ENCODE measurements at places on chromosomes 4 and X. TPM values are rescaled to one million over a fixed set of nuclear protein-coding genes. Genes with fewer than 3 reads are reported as not detected.

DNA sequence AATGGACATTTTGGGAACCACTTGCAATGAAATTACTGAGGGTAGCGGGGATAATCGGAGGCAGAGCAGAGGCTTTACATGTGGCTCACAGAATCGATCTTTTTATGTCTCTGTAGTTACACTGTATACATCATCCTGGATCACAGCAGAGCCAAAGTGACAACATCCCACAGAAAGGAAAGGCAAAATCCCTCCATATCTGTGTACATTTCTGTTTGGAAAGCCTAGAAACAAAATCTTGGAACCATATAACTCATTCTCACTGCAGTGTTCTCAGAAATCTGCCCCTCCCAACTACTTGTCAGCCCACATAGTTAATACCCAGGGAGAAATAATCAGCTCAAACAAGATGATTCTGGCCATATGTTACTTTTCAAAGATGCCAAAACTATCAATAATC lies 211.6 kb downstream of the DCLK2 start:
- no peak for DNase-seq

- DNase-seq = no peak
Observed at GRCh38 chr4:123613586-123614344, 217.2 kb downstream of the SPRY1 start.

Gene MAGEA6
- total RNA-seq = not detected

DNA sequence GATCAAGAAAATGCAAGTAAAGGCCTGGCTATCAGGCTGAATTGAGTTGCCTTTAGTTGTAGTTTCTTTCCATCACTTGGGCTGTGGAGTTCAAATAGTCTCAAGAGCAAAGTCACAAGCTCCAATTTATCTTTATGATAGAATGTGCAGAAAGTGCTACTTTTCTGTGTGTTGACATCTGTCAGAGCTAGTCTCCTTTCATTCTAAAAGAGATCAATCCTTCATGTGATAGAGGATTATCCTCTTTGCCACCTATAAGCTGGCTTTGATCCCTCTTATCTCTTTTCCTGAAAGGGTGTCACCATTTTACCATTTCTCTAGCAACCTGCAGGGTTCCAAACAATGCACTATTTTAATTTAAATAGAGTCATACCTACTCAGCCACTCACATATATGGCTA lies 224.9 kb downstream of the TEX13A start:
- DNase-seq = no peak

Gene KIF4A
- total RNA-seq = 0.11 TPM

Gene ZNF630
- 3.5 TPM for total RNA-seq

- no peak for DNase-seq
Observed at GRCh38 chr4:48623182-48623780, 133.2 kb downstream of the ZAR1 start.

Gene CXXC4
- 5.8 TPM for total RNA-seq

DNA sequence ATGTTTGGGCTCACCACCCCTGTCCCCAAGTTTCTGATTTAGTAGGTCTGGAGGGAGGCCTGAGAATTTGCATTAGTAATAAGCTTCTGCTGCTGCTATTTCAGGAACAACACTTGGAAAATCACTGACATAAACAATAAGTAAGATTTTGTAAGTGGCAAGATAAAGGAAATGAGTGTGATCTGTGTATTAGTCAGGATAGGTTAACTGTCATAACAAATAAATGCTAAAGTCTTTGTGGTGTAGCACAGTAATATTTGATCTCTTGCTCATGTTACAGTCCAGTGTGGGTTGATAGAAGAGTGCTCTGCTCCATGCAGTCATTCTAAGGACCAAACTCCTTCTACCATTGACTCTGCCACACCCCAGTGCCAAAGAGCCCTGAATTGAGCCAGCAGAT lies 67.0 kb downstream of the NHS start:
- DNase-seq = no peak

DNA sequence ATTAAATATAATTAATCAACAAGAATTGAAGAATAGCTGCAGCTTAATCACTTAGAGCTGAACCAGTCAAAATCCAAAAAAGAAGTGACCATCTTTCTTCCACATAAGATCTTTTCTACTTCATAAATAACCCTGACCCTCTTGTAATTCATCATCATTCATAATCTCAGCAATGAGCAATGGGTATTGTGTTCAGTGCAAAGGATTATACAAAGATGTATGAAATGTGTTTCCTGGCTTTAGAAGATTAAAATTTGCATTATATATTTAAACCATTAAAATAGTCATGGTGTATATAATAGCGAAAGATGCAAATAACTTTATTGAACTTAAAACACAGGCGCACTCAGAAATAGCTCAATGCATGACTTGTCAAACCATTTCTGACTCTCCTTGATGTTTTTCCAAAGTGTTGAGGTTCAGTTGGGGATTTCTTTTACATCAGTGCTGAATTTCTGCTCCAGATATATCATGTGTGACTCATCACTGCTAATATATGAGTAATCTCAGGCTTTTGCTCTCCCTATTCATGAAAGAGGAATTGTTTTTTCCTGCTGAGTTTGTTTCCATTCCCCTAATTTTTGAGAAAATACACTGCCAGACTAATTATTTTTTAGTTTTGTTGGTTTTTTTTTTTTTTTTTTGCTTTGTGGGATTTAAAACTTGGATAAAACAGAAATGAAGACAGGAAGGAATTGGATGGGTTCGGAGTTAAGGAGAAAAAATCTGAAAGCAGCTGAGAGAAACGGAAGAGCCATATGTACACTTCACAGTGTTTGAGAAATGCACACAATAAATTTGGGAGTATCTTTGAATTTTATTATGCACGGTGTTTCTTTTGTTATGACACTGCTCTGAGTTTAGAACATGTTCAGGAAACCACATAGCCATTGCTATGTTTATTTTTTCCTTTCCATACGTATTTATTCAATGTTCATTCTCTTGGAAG lies 290.1 kb upstream of the PCDH7 start:
- no peak for DNase-seq

Gene FAM9B
- not detected for total RNA-seq

Gene PDHA2
- total RNA-seq = not detected

Gene ARHGAP4
- total RNA-seq = 20.6 TPM

GRCh38 chrX:132568291-132568690 lies 79.5 kb upstream of the MBNL3 start:
- DNase-seq = no peak

Gene USP38
- 17.9 TPM for total RNA-seq

- no peak for DNase-seq
Observed at GRCh38 chr4:11436084-11436483, 7.4 kb upstream of the HS3ST1 start.

DNA sequence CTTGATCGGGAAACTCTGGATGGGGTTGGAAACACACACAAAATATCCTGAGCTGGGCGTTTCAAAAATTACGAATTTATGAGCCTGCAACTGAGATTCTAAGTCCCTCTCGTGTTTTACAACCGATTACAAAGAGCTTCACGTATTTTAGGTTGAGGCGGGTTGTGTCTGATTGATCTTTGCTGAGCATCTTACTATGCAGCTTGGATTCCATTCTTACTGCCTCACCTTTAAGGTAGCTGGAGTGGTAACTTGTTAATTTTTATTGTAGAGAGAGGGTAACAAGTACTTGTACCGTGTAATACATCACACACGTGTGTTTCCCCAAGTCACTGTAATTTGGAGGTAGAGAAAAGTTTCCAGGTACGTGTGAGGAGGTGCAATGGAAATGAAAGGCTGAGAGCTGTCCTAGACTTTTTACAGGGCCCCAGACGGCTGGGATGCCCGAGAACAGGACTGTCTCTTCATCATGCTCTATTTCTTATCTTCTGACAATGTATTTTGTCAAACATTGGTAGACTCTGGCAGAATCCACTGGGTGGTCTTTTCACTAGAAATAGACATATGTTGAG lies 97.8 kb upstream of the TENM3 start:
- no peak for DNase-seq

DNA sequence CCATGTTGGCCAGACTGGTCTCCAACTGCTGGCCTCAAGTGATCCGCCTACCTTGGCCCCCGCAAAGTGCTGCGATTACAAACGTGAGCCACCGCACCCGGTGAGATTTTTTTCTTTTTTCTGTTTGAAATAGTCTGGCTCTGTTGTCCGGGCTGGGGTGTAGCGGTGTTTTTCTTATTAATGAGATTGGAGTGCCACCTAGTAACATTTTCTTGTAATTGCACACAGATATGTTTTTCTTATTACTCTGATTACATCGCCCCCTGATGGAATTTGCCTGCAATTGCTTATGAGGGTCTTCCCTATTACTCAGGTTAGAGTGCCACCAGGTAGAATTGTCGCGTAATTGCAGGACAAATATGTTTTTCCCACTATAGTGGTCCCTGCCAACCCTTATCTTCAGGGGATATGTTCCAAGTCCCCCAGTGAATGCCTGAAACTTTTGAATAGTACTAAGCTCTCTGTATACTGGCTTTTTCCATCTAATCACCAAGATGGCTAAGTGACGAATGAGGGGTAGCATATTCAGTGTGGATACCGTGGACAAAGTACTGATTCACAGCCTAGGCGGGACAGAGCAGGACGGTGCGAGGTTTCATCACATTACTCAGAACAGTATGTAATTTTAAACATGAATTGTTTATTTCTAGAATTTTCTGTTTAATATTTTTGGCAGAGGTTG lies 8.6 kb upstream of the PDHA1 start:
- no peak for DNase-seq

- no peak for DNase-seq
Observed at GRCh38 chr4:26238426-26238777, 82.4 kb upstream of the RBPJ start.

Gene EDNRA
- total RNA-seq = 11.7 TPM

- DNase-seq = no peak
Observed at GRCh38 chr4:48746608-48747362, 33.3 kb downstream of the FRYL start.

DNA sequence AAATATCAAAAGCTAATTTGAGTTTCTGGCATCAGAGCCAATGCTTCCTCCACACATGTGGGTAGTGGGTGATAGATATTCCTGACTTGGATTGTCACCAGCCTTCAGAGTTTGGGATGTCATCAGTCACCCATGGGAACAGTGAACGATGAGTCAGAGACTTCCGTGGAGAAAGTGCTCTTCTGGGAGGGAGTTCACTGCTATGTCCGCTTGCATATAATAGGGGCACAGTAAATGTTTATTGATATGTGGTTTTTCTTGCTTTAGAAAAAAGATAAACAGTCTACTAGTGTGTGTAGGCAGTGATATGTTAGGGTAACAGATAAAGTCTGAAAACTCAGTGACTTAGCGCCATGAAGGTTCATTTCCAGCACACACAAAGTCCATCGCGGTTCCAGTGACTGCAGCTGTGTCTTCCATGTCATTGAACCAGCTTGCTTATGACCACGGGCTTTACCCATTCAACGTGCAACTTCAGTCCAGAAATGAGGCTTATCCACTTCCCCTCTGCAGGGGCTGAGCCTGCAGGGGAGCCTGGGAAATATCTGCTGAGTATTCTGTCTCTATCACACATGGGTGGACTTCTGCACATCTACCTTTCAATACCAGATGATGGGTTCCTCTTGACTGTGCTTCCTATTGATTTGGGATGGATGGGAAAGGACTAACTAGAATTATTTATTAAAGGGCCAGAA lies 87.7 kb upstream of the WWC2 start:
- no peak for DNase-seq

GRCh38 chr4:8010618-8011017 lies 71.0 kb upstream of the AFAP1 start:
- no peak for DNase-seq

- no peak for DNase-seq
Observed at GRCh38 chr4:177108708-177109107, 201.0 kb upstream of the NEIL3 start.

Gene RAB41
- not detected for total RNA-seq

Gene NWD2
- total RNA-seq = 0.02 TPM

Gene FAM133A
- total RNA-seq = 0.32 TPM

GRCh38 chr4:74109870-74110605 lies 11.0 kb upstream of the CXCL2 start:
- no peak for DNase-seq

DNA sequence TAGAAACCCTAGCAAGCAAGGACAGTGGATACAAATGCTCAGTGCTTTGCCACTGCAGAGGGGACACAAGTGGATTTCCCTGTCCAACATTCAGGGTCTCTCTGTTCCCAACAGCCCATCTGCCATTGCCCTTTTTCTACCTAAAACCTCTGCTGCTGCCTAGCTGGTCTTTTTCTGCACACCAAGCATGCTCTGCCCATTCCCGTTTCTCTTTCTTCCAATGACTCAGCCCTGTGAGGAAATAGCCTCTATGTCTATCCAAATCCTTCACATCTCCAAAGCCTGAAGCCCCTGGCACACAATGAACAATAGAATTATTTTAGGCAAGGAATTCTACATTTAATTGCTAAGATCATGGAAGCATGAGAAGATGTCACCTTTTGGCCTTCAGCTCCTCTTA lies 5.7 kb upstream of the AMELX start:
- no peak for DNase-seq

- DNase-seq = no peak
Observed at GRCh38 chrX:103789004-103789403, 12.4 kb downstream of the PLP1 start.

Measured in heart right ventricle (tissue), 16 donors.